ENCODE measurements at places on chromosomes 7 and 10.

DNA sequence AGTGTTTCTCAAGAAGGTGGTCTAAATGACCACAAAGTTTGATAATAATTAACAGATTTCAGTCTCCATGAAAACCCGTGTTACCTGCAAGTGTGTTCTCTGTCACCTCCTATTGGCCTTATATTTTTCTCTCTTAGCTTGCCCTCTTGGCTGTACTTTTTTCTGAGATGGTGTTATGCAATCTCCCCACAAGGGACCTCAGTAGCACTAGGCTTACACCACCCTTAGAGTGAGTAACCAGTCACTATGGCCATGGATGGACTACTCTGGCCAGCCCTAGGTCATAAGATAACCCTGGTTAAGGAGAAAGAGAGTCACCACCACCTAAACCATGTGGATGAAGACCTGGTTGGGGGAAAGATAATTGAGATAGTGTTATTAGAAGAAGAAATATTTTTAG lies 76.8 kb downstream of the NPSR1 start:
- H3K36me3 ChIP-seq = no peaks in the 10 kb centered on the region
- no peak overlapping the region for H3K27ac ChIP-seq
- no peaks in the 10 kb centered on the region for H3K4me1 ChIP-seq
- H3K27me3 ChIP-seq = peaks cover 25% of the 10 kb centered on the region
- no peak overlapping the region for H3K4me3 ChIP-seq

DNA sequence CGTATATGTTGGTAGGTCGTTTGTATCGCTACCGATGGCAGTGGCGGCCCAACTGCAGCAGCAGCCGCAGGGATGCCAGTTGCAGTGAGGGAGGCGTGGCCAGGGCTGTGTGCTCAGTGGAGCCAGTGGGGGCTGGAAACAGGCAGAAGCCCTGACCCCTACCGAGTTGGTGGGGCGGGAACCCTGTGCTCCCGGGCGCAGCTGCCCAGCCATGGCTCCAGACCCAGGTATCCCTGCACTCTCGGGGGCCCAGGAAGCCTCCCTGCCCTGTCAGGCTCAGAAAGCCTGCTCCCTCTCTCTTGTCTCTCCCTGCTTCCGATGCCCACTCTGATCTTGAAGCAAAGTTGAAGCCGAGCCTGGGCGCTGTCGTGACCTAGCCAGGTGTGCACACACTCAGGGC lies 78.6 kb upstream of the ITGB1 start:
- H3K4me1 ChIP-seq = peaks cover under 1% of the 10 kb centered on the region
- no peaks in the 10 kb centered on the region for H3K27me3 ChIP-seq
- no peaks in the 10 kb centered on the region for H3K36me3 ChIP-seq
- no peak overlapping the region for H3K27ac ChIP-seq

DNA sequence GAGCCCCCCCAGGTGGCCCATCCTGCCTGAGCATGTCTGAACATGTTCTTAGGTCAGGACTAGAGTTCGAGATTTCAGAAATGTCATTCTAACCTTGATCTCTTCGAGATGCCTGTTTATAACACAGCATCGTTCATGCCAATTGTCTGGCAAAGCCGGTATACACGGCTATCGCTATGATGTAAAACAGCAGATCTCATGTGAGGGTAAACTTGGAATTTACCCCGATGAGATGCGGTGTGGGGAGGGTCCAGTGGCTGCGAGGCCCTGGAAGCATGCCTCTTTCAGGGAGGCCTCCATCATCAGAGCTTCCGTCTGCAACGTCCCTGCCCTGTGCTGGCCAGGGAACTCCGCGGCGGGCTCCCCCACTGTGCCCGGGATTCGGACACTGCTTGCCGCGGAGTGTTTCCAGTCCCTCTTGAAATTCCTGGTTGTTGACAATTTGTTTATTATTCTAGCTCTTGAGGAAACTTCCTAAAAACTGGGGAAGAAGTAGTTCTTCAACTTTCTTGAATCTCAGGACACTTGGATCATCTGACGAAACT lies 168.6 kb upstream of the RHEB start:
- H3K4me1 ChIP-seq = peaks cover 37% of the 10 kb centered on the region
- H3K36me3 ChIP-seq = no peaks in the 10 kb centered on the region
- no peak overlapping the region for H3K4me3 ChIP-seq

GRCh38 chr7:94303695-94304094 lies 91.0 kb upstream of the COL1A2 start:
- H3K27ac ChIP-seq = peak overlapping the region; percentile 83
- H3K4me3 ChIP-seq = no peak overlapping the region
- H3K27me3 ChIP-seq = no peaks in the 10 kb centered on the region
- H3K36me3 ChIP-seq = no peaks in the 10 kb centered on the region
- DNase-seq = no peak
- peaks cover 13% of the 10 kb centered on the region for H3K4me1 ChIP-seq

DNA sequence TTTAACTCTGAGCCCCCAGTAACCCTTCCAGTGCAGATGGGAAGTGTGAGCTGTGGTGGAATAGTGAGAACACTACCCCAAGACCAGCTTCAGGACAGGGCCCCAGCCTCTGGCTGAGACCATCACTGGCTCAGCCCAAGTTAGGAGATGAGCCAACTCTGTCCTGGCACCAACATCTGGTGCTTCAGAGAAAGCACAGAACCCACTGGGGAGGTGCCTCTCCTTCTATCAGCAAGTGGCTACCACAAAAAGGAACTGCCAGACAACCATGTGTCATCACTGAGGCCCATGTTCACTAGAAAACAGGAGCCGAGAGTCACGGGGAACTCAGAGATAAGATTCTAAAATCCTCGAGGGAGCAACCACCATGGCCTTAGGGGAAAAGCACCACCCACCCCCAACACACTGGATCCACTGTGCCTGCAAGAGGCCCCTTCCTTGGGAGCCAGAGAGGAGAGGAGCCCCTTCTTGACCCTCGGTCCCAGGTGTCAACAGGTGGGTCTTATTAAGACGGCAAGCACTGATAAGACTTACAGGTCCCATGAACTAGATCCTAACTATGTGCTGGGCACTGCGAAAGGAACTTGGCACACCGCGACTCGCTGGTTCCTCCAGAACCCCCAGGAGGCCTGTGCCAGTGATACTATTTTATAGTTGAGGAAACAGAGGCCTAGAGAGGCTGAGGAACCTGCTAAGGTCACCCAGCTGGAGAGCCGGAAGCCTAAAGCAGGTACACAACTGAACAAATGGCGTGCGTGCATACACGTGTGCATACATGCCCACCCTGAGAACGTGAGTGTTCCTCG lies 102.7 kb downstream of the FAM53B start:
- H3K27me3 ChIP-seq = no peaks in the 10 kb centered on the region
- H3K4me1 ChIP-seq = peaks cover 3% of the 10 kb centered on the region
- no peaks in the 10 kb centered on the region for H3K36me3 ChIP-seq
- H3K4me3 ChIP-seq = no peak overlapping the region

GRCh38 chr10:19488592-19489280 lies 327.5 kb upstream of the PLXDC2 start:
- DNase-seq = no peak
- H3K27ac ChIP-seq = no peak overlapping the region
- no peak overlapping the region for H3K4me3 ChIP-seq
- no peaks in the 10 kb centered on the region for H3K27me3 ChIP-seq

GRCh38 chr10:59245686-59246085 lies 69.2 kb downstream of the PHYHIPL start:
- no peaks in the 10 kb centered on the region for H3K4me1 ChIP-seq
- no peak overlapping the region for H3K4me3 ChIP-seq
- no peaks in the 10 kb centered on the region for H3K27me3 ChIP-seq
- peaks cover 29% of the 10 kb centered on the region for H3K36me3 ChIP-seq
- H3K27ac ChIP-seq = no peak overlapping the region
- DNase-seq = no peak

DNA sequence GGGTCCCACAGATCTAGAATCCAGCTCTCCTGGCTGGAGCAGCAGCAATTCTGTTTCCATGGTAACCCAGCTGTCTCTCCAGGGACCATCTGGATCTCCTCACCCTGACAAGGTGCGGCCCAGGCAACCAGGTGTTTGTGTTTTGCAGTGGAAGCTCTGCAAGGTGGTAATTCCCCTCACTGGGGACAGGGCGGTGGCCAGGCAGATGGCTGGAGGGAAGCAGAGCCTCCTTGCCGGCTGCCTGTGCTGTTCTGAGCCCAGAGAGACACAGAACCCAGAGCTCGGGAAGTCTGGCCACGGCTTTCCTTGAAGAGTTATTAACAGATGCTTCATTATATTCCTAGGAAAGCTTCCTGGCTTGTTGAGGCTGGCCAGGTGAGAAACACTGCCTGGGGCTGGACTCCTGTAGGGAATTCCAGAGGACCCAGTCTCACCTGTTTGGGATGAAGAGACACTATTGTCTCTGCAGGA lies 118.2 kb upstream of the PPIF start:
- peaks cover 4% of the 10 kb centered on the region for H3K4me1 ChIP-seq

- H3K27ac ChIP-seq = no peak overlapping the region
- no peak overlapping the region for H3K4me3 ChIP-seq
- H3K4me1 ChIP-seq = no peaks in the 10 kb centered on the region
- no peaks in the 10 kb centered on the region for H3K27me3 ChIP-seq
Measured at GRCh38 chr10:26486304-26486703, 48.2 kb downstream of the APBB1IP start.

GRCh38 chr7:114929570-114929969 lies 7.7 kb downstream of the MDFIC start:
- H3K36me3 ChIP-seq = no peaks in the 10 kb centered on the region
- no peaks in the 10 kb centered on the region for H3K27me3 ChIP-seq
- peaks cover 5% of the 10 kb centered on the region for H3K4me1 ChIP-seq
- no peak overlapping the region for H3K4me3 ChIP-seq
- no peak overlapping the region for H3K27ac ChIP-seq
- DNase-seq = no peak

DNA sequence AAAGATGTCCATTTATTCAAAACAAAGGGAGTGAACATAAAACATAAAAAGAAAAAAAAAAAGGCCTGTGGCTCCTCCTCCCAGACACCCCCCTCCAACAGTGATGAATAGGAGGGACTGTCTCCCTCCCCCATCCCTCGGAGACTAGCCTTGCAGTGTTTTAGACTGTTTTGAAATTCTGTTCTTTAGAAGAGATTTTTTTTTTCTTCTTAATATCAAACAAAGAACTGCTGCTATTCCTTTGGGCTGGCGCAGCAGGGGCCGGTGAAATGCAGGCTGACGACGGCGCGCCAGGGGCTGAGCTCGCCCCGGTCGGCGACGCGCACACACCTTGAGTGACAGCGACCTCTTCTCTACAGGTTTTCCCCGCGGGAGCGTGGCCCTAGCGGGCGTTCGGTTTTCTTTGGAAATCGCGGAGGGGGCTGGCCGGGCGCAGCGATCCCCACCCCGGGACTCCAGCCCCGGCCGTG lies at the start of gene LANCL2:
Gene LANCL2, plus strand, starts transcription at position 133 of the 470 bp plus-strand sequence. CDS start 689 bp downstream, outside the sequence.
- no peaks in the 10 kb centered on the region for H3K27me3 ChIP-seq
- H3K4me1 ChIP-seq = peaks cover 16% of the 10 kb centered on the region
- H3K27ac ChIP-seq = peak within 1 kb of the TSS; percentile 99
- H3K4me3 ChIP-seq = peak within 1 kb of the TSS; percentile 66
